SJCRH30 (cell line): ENCODE measurements at places on chromosomes 12 and 14.

- DNase-seq, result no peak
These were observed 5.4 kb downstream of the DDN start for GRCh38 chr12:48993787-48994186.

GRCh38 chr12:132771126-132771838 is 9.7 kb upstream of the ANKLE2 start:
- no peak for DNase-seq

DNA sequence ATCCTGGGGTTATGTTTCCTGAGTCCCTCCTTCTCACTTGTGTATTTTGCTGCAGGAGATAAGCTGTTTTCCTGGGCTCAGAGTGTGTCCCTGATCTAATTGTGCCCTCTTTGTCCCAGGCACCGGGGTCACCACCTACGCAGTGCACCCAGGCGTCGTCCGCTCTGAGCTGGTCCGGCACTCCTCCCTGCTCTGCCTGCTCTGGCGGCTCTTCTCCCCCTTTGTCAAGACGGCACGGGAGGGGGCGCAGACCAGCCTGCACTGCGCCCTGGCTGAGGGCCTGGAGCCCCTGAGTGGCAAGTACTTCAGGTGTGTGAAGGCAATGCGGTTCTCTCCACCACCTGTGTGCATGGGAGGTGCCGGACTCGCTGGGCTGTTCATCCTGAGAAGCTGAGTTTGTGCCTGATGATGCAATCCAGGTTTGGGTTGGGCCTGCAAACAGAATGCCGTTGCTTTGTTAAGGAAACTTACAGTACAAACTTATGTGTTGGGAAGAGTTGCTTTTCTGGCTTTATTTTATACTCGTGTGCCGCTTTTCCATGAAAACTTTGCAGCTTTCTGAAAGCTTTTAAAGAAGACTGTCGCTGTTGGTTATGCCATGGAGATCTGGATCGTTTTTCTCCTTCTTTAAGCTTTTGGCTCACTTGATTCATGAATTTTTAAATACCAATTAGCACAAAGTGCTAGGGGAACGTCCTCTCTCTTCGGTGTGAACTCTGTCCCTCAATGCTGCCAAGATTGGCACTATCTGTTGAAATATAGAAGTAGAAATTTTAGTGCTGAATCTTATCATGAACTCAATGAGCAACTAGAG is 27.6 kb downstream of the RDH12 start:
- DNase-seq, result no peak

DNA sequence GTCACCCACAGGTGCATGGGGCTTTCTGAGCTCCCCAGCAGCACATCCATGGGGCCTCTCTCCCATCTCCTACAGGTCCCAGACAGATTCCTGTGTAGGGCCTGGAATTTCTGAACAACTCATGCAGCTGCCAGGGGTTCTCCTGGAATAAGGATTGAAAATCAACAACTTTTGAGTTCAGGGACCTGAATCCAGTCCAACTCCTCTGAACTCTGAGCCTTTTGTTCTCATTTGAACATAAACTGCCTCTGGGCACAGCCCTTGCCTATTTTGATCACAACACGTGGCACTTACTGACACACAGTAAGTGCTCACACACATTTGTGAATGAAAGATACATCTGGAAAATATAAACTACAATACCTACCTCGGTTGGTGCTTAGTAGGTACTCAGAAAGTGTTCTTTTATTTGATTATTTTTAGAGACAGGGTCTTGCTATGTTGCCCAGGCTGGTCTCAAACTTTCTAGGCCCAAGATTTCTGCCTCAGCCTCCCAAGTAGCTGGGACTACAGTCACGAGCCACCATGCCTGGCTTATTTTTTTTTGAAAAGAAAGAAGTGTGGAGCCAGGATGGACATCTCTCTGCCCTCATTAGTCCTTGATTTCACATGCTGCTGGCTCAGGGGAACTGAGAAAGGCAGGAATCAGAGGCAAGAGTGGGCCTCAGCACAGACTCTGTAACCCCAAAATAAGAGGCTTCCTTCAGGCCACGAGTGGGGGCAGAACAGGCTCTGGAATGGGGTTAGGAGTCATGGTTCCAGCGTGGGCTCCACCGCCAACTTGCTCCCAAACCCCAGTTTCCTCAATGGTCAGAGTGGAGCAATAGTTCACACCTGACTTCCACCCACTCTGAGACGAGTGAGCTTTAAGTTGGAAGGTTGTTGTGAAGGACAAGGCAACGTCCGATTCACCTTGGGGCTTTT is 27.0 kb downstream of the SYNE3 start:
- DNase-seq, result peak; percentile 37

DNA sequence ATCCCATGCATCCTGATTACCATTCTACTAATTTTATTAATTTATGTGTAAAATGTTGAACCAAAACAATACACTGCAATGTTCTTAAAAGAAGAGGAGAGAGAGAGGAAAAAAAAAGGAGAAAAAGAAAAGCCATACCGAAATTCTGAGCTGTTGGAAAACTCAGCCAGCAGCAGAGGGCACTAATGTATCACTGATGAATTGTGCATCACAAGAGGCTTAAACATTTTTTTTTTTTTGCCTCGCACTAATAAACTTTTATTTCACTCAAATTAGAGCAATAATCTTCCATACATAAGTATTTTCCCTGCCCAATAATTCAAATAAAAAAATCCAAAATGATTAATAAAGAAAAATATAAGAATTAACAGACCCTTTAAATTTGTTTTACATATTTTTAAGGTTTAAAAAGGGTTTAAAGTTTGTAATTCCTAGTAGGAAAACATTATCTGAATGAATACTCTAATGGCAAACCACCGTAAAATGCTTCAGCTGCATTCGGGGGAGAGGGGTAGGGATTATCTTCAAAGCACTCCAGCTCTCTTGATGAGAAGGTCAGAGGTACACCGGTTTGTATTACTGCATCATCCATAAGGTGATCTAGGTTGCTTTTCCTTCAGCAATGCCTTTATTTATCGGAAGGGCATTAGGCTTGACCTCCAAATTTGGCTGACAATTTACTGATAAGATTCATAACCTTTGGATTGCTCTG is 41.9 kb downstream of the ATP23 start:
- peak; percentile 99 for DNase-seq

GRCh38 chr12:55724226-55724939 is 4.2 kb downstream of the RDH5 start:
- DNase-seq, result peak; percentile 65

DNA sequence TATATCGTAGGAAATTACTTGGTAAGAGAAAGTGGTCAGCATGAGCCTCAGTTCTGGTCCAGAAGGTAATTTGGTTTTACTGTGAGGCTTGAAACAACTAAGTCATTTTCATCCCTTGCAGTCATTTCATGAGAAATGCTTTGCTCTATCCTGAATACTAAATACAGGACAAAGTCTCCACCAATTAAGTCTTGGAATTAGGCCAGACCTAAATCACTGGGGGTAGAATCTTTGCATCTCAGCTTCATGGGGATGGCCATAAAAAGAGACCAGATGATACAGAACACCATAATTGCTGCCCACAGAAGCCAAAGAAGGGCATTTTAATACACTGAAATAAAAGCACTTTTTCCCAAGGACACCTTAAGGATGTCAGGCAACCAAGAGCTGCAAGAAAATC is 277.9 kb upstream of the DCN start:
- DNase-seq, result no peak
